ENCODE measurements at places on chromosomes 13 and 19. TPM values are rescaled to one million over a fixed set of nuclear protein-coding genes. Genes with fewer than 3 reads are reported as not detected.

ZNF766 gene
- total RNA-seq: 19.8 TPM

ILF3 gene
- total RNA-seq: 148 TPM

ANGPTL8 gene
- total RNA-seq: not detected

WDR88 gene
- 0.16 TPM for total RNA-seq

TMC4 gene
- total RNA-seq: not detected

KANK2 gene
- 10.6 TPM for total RNA-seq

GAPDHS gene
- total RNA-seq: not detected

PTPRH gene
- total RNA-seq: 0.47 TPM

SPACA4 gene
- not detected for total RNA-seq

KLF2 gene
- total RNA-seq: 3.1 TPM

SIAH3 gene
- total RNA-seq: 9.8 TPM

MAP4K1 gene
- 0.16 TPM for total RNA-seq

SPC24 gene
- 6.4 TPM for total RNA-seq

Data from occipital lobe (tissue), 3 donors.